ENCODE measurements at places on chromosomes 5 and 9.

DNA sequence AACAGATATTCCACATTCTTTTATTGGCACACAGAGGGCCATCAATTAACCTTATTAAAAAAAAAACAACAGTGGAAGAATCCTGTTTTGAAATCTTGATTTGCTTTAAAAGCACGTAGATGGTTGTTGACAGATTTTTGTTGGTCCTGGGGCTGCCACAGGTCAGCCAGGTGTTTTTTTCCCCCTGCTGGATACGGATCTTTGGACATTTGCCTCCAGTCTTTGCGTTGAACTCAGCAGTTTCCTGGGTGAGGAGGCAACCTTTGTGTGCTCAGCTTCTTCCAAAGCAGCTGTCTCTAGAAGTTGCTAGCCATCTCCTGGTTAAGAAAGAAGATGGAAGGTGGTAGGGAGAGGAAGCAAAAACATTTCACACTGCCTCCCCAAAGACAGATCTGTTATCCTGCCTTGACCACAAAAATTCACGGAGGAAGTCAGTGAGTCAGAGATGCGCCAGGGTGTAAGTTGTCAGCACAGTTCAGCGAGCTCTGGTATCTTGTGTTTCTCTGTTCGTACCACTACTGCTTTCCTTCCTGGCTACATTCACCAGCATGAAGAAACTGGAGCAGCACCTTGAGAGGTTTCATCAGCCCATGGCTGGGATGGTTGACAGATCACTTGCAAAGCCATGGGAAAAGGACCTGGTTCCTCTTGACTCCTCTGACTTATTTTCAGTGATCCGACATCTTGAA lies 207.3 kb downstream of the ARHGAP26 start:
- DNase-seq = no peak

- peak; percentile 26 for DNase-seq
Measured at GRCh38 chr9:74645007-74645639, 148.0 kb downstream of the RORB start.

DNA sequence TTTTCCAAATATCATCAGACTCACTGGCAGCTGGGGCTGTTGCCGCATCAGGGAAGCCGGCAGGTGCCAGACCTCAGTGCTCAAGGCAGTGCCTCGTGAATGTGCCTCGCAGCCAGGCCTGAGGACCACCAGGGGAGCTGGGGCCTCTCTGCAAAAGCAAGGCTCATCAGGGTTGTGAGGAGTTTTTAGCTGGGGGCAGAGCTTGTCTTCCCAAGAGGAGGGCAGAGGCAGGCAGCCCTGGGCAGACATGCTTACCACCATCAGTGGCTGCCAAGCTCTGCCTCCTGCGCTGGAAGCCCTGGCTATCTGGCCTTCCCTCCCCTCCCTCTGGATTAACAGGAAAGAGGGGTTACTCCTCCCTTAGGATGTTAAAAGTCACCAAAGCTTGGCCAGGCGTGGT lies 8.8 kb upstream of the TBC1D9B start:
- DNase-seq = no peak

DNA sequence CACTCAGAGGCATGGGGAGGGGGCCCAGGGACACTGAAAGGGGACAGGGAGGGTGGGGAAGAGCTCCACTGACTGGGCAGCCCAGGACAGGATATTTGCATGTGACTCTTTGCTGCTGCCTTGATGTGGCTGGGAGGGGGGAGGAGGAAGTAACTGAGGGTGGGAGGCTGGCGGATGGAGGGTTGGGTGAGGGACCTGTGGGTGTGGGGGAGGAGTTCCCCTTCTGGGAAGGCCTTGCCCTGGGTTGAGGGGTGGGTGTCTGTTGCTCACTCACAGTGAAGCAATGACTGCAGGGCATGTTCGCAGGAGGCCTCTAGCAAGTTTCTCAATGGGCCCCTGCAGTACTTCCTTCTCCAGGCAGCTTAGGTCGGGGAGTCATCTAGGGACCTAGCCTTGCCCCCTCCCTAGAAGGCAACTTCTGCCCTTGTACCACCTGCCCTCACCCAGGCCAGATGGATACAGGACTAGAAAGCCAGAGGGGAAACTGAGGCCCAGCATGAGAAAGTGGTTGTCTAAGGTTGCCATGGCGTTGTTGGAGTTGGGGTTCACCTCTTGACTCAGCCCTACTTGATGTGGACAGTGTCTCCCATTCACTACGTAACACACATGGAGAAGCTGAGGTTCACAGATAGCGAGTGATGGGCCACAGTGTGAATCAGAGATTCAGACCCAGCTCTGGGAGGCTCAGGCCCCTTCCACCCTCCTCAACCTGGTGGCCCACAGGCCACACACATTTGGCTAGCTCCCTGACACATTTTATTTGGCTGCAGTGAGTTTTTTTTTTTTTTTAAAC lies 3.0 kb downstream of the GRK6 start:
- no peak for DNase-seq

DNA sequence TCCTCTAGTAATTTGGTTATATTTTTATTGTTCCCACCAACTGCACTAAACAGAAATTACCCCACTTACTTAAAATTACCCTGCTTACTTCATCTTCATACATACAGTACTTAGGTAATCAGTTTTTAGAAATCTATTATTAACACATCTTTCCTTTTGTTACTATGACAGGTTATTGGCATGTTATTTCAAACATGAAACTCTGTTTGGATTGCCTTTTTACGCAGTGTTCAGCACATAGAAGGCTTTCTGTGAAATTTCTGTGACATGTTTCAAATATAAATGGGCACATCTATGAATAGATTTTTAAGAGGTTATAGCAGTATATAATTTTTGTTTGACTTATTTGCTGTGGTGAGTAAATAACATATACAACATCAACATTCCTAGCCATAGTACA lies 22.5 kb downstream of the SRFBP1 start:
- no peak for DNase-seq

GRCh38 chr5:179768326-179769085 lies 25.3 kb upstream of the LTC4S start:
- DNase-seq = no peak

DNA sequence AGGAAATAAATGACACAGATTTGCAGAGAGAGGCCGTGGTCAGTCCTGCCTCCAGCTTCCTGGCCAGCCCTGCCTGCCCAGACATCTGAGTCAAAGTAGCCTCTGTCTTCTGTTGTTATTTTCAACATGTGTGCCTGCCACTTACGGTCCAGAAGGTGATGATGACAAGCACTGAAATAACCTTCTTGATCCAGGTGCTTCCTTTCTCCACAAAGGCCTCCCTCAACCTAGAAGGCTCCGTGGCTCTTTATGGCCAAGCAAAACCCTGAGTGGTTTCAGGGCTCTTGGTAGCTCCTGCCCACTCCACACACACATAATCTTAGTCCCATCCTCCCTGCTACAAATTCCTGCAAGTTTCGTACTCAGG lies 34.1 kb upstream of the SLC6A19 start:
- DNase-seq = no peak

DNA sequence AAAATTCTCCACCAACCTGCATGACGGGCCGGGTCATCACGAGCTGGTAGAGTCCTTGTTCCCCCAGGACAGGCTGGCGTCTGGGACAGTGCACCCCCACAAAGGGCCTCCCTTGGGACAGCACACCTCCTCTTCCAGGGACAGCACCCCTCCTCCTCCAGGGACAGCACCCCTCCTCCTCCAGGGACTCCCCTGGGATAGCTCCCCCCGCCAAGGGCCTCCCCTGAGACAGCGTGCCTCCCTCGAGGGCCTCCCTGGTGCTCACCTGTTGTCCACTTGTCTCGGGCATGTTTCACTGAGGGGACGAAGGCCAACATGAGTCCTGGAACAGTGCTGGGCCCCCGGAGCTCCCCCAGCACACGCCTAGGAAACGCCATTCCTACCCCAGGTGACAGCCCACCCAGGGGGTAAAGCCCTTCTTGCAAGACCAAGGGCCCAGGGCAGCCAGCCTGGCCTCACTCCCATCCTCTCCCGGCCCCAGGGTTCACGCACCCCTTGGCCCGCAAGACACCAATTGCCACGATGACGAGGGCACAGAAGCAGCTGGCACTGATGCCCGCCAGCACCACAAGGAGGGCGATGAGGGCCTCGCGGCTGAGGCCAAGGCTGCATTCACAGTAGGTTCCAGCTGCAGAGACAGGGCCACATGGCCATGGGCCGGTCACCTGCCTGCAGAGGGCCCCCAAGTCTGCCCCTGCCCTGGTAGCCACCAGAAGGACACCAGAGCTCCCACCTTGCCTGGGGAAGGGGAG lies 531 bp downstream of the TMEM210 start:
- no peak for DNase-seq

DNA sequence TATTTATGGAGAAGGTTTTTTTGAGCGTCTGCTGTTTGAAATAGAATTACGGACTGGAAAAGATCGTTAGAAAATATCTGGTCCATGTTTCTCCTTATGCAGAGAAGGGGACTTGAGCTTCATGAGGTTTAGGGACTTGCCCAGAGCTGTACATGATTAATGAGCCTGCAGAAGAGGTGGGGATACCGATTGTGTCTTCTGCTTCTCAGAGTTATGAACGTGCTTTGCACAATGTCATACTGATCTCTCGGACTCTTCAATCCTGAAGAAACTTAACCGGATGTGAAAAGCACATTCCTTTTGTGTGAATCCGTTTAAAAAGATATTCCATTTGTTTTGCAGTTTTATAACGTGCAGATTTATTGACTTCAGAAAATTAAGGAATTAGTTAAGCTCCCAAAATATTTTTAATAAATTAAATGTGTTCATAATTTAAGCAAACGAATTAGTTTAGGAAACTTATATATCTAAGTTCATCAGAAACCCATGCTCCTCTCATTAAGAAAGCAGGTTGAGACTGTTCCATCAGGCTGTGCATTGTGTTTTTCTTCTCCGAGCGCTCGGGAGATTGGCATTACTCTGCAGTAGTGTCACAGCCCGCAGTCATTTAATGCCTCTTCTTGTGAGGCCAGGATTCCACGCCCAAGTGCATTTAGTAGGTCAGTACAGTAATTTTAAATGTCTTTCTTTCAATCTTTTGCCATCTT lies 40.8 kb upstream of the MEF2C start:
- DNase-seq = no peak

GRCh38 chr5:138875946-138876345 lies 811 bp upstream of the LRRTM2 start:
- DNase-seq = no peak

GRCh38 chr9:18857334-18857733 lies 175.7 kb downstream of the SAXO1 start:
- no peak for DNase-seq

DNA sequence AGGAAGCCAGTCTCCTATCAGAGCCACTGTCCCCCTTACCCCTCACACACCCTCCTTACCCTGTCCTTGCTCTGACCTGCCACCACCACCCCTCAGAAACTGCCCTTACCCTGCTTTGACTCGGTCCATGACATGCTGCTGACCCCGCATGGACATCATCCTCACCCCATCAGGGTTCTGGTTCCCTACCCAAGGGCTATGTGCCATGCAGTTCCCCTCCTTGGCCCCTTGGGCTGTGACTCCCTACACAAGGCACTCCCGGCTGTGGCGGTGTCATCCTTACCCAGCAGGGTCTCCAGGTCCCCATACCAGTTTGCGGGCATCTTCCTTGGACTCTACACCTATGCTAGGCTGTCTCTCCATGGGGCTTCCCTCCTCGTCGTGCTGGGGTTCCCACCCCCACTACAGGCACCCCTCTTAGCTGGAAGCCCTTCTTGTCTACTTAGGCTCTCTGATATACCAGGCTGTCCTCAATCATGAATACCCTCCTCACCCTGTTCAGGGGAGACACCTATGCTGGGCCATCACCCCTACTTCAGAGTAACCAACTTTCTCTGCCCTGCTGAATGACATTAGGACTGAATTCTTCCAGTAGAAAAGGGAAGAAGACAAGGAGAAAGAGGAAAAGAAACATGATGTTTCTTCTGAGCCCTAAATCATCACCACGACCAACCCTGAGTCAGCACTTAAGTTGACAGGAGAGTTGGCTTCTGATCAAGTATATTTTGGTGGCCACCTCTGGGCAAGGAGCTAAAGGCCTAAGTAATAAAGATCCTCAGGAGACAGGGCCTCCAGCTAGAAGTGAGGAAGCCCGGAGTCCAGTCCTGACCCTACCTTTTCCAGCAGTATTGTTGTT lies 115.2 kb downstream of the GCNT1 start:
- DNase-seq = no peak

DNA sequence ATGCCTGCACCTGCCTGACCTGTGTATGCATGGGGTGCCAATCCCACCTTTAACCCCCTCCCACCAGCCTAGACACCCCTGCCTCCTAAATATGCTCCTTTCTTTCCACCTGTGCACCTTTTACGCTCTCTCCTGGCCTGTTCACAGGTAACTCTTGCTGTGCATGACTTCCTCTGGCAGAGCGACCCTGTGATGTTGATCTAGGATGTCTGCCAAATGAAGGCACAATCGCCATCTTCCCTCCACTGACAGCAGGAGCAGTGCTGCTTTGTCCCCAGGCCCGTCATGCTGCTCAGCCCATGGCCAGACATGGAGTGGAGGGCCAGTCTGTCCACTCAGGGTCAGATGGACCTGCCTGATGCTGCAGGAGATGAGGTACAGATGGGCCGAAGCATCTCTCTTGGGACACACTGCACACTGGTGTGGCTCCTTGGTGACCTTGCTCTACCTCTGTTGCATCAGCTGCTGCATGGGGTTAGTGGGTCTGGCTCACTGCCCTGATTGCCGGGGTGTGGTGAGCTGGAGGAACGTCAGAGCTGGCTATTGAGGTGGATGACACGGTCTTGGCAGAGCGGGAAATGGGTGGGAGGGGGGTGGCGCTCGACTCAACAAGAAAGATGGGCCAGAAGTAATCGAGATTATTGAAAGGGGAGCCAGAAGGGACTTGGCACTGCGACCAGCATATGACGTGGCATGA lies 101.7 kb upstream of the PITX1 start:
- DNase-seq = peak; percentile 59

DNA sequence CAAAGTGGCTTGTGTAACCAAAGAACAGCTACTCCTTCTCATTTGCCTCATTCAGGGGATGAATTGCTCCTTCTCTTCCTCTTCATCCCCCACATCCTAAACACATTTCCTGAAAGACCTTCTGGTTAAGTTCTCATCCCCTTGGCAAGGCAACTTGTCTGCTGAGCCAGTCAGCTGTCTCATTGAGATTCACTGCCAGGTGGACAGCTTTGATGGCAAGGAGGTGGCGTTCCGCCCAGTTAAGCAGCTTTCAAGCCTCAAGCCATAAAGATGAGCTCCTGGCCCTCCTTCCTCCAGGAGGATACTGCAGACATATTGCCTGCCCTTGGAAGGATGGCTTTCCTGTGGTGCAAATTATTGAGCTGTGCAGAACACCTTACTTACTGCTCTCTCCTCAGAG lies 448.6 kb upstream of the MPDZ start:
- no peak for DNase-seq

GRCh38 chr5:156154757-156155156 lies 172.2 kb upstream of the SGCD start:
- no peak for DNase-seq

DNA sequence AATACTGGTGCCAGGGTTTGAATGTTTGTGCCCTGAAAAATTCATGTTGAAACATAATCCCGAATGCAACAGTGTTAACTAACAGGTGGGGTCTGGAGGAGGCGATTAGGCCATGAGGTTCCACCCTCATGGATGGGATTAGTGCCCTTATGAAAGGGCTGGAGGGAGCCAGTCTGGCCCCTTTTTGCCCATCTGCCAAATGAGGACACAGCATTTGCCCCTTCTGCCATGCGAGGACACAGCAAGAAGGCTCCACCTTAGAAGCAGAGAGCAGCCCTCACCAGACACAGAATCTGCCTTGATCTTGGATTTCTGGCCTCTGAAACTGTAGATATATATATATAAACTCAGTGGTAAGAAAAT lies 32.6 kb upstream of the RNF130 start:
- DNase-seq = no peak

- no peak for DNase-seq
Measured at GRCh38 chr5:138989720-138990119, 114.6 kb upstream of the LRRTM2 start.

- DNase-seq = no peak
Measured at GRCh38 chr5:171477101-171477500, 57.7 kb downstream of the FGF18 start.

All from NCI-H1105 treated with DMSO at 0.1 percent for 48 hours (cell line).